Thoracic aorta endothelial cell (primary cell): ENCODE measurements at places on chromosomes 12 and 14. TPM values are rescaled to one million over a fixed set of nuclear protein-coding genes. Genes with fewer than 3 reads are reported as not detected.

Gene TMEM229B
- under 0.01 and 0.07 TPM in 2 replicates for total RNA-seq

Gene KRT3
- not detected in 2 replicates for total RNA-seq

Gene BAG5
- 48.4 and 48.9 TPM in 2 replicates for total RNA-seq

Gene IFI27L1
- 9.3 TPM in 2 replicates for total RNA-seq

Gene SERPINA1
- 0.13 TPM in 1 of 2 replicates, not detected in the other for total RNA-seq

Gene PZP
- 0.93 and 1.7 TPM in 2 replicates for total RNA-seq

Gene LMNTD1
- not detected in 2 replicates for total RNA-seq

Gene KRT75
- not detected in 2 replicates for total RNA-seq

Gene SLC22A17
- 0.86 and 1.1 TPM in 2 replicates for total RNA-seq

Gene DPY19L2
- 2.8 and 3.0 TPM in 2 replicates for total RNA-seq

Gene KRT71
- not detected in 2 replicates for total RNA-seq

Gene FOXN4
- total RNA-seq, result not detected in 2 replicates

Gene RPS6KL1
- total RNA-seq, result 9.8 and 12.5 TPM in 2 replicates

Gene PARPBP
- 34.8 and 48.2 TPM in 2 replicates for total RNA-seq

Gene SRRM4
- not detected in 2 replicates for total RNA-seq

Gene NYNRIN
- total RNA-seq, result 11.7 and 12.9 TPM in 2 replicates

Gene FGD6
- total RNA-seq, result 23.0 and 30.7 TPM in 2 replicates

Gene KRT80
- 7.2 and 9.5 TPM in 2 replicates for total RNA-seq

Gene GLS2
- total RNA-seq, result 0.13 and 0.22 TPM in 2 replicates

Gene OR10P1
- not detected in 2 replicates for total RNA-seq

Gene KLRF1
- total RNA-seq, result 0.27 TPM in 1 of 2 replicates, not detected in the other

Gene APEX1
- total RNA-seq, result 83.8 and 85.9 TPM in 2 replicates

Gene MMP19
- total RNA-seq, result 0.36 and 0.53 TPM in 2 replicates

Gene SLC38A4
- total RNA-seq, result under 0.01 and 0.07 TPM in 2 replicates

Gene GDF11
- total RNA-seq, result 4.5 and 8.6 TPM in 2 replicates

Gene PPHLN1
- 113 and 123 TPM in 2 replicates for total RNA-seq

Gene DNAJC22
- total RNA-seq, result 0.80 and 1.3 TPM in 2 replicates

Gene NPFF
- total RNA-seq, result not detected in 2 replicates

Gene MLF2
- 89.4 and 97.4 TPM in 2 replicates for total RNA-seq

Gene KRAS
- total RNA-seq, result 30.1 and 37.5 TPM in 2 replicates

Gene SLC25A47
- total RNA-seq, result not detected in 2 replicates

Gene RNASE7
- not detected in 2 replicates for total RNA-seq

Gene CPNE6
- not detected in 2 replicates for total RNA-seq

Gene CD69
- 0.29 and 0.53 TPM in 2 replicates for total RNA-seq

Gene MYH6
- total RNA-seq, result not detected in 2 replicates

Gene FITM1
- 0.27 TPM in 1 of 2 replicates, not detected in the other for total RNA-seq
